ENCODE measurements at places on chromosomes 12 and 14.

DNA sequence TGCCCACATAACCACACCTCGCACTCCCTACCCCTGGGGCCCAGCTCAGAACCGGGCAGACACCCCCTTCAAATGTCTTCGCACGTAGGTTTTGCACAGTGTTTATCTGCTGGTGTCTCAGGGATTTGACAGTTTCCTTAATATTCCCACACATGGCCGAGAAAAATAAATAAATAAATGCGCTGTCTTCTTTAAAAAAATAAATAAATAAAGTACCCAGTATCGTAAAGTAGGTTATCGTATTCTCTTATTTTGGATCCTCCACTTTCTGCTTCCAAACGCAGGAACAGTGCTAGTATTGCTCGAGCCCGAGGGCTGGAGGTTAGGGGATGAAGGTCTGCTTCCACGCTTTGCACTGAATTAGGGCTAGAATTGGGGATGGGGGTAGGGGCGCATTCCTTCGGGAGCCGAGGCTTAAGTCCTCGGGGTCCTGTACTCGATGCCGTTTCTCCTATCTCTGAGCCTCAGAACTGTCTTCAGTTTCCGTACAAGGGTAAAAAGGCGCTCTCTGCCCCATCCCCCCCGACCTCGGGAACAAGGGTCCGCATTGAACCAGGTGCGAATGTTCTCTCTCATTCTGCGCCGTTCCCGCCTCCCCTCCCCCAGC, 710 bp upstream of the FOS start:
- peak; percentile 82 for DNase-seq

DNA sequence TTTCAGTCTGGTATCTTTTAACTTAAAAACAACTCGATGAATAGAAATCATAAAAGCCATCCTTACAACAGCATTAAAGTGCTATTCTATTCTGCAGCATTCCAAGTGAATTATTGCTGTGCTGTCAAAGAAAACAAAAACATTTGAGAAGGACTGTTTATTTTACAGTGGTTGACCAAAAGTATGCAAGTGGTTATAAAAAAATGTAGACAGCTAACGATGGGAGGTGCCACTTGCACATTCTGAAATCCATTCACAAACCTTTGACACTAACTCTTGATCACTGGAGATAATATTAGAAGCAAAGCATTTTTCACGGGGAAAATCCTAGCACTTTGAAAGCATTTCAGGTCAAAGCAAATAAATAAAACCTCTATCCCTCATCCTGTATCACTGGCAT, 55.6 kb downstream of the HMGA2 start:
- no peak for DNase-seq

GRCh38 chr14:54974788-54975414, 52.0 kb downstream of the WDHD1 start:
- no peak for DNase-seq

DNA sequence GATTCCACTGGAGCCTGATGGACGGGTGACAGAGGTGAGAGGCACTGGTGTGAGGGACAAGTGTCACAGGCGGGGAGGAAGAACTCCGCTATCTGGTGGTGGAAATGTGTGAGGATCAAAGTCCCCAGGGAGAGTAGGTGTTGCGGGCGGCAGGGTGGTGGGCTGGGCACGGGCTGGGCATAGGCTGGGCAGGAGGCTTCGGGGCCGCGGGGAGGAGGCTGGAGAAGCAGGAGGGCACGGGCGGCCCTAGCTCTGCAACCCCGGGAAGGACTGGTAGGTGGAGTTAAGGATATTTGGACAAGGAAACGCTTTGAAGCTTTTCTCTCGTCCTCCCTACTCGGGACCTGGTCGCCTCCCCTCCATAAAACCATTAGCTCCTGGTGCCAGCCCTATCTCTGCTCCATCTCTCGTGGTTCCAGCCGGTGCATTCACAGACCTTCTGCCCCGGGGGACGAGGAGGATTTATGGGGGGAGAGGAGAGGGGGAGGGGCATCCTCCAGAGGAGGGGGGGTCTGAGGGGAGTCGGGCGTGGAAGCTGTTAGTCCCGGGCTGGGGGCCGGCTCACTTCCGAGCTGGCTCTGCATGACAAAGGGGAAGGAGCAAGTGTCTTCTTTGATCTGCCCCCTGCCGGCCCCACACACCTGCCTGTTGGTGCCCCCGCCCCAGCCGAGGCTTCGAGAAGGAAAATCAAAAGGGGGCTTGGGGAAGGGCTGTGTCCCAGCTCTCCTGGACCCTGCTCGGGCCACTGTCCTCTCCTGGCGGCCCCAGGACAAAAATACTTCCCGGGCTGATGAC, 504 bp downstream of the WNT5B start:
- DNase-seq, result no peak

GRCh38 chr12:103548622-103549601, 38.2 kb upstream of the STAB2 start:
- peak; percentile 87 for DNase-seq

- no peak for DNase-seq
These were observed 20.4 kb upstream of the TMEM179 start for GRCh38 chr14:104624939-104625338.

- DNase-seq, result no peak
These were observed 8.6 kb downstream of the GLIPR1 start for GRCh38 chr12:75489187-75489586.

GRCh38 chr14:68677901-68678300, 115.0 kb downstream of the ZFP36L1 start:
- no peak for DNase-seq

- no peak for DNase-seq
These were observed 15.4 kb downstream of the CLMN start for GRCh38 chr14:95304342-95304741.

DNA sequence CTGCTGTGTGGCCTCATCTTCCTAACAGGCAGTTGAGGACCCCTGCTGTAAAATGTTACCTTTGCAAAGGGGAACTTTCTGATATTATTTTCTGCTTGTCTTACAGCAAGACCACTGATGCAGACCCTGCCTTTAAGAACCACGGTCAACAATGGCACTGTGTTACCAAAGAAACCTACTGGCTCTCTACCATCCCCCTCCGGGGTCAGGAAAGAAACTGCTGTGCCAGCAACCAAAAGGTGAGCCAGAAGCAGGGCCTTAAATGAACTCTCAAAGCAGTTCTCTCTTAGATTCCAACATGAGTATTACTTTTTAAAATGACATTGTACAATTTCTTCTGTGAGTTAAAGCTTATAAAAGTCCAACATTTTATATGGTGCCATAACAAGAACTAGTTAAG, 72.2 kb downstream of the EML1 start:
- no peak for DNase-seq

DNA sequence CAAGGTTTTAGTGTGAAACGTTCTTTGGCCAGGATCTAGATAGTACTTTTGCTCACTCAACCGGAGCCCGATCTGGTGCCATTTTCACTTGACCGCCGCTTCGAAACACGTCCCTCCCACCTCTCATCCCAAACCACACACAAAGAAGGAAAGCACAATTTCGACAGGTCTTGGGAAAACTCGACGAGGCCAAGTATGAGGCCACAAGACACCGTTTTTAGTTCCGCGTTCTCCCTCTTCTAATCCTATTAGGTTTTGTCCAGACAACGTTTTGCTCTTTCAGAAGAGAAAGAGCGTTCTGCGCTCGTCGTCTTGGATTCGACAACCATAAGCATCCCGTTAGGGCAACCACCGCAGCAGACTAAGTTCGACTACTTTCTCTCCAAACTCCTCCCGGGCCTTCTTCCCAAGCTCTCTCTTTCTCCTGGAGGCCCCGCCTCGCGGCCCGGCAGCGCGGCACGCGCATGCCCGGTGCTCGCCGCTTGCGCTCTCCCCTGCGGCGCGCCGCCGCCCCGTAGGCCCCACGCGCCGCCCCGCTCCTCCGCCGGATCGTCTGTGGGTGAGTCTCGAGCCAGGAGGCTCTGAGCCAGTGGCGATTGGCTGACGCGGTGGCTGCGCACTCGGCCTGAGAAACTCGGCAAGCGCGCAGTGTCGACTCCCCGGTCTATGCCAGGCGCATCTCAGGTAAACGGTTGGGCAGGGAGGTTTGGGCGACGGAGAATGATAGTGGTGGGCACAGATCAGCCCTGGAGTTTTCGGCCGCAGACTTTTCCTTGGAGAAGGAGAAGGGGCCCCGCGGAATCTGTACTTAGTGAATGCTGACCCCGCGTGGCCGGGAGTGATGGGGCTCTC, at the start of gene MIPOL1:
TSS of gene MIPOL1 (plus strand) at position 517 of the 852 bp plus-strand sequence. CDS start 49,952 bp downstream, outside the sequence.
- DNase-seq, result peak; percentile 90

GRCh38 chr12:66132408-66132807, 1.9 kb upstream of the LLPH start:
- DNase-seq, result no peak

GRCh38 chr14:85599939-85600338, 70.0 kb downstream of the FLRT2 start:
- DNase-seq, result no peak

- DNase-seq, result no peak
These were observed 1244.9 kb upstream of the SEL1L start for GRCh38 chr14:82778601-82779000.

DNA sequence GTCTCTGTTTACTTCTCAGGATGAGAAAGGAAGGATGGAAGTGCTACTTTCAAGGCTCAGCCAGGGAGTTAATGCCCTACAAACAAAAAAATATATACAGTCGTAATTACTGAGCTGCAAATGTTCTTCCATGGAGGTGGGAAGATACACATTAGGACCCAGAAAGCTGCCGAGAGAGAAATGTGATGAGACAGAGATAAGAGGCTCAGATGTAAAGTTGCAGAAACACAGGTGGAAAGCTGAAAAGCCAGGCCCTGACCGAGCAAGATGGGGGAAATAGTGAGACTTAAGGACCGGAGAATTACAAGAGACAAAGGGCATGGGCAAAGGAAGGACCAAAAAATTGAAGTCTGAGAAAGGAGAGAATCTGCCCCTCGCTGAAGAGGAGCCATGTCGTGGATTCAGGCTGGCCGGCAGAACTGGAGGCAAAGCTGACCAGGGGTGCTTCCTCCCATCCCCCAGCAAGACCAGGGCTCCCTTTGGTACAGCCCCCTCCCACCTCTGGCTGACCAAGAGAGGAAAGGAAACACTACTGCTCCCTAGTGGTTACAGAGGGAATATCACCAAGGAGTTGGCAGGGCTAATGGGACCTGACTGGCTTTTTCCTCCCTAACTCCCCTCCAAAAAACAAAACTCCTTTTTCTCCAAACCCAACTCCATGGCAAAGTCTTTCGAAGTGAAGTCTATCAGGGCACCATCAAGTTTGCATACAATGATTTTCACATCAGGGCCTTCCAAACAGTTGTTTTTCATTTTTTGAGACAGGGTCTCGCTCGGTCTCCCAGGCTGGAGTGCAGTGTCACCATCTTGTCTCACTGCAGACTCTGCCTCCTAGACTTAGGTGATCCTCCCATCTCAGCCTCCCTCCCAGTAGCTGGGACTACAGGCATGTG, 12.1 kb downstream of the ZFHX2 start:
- peak; percentile 56 for DNase-seq

- no peak for DNase-seq
These were observed 109.7 kb downstream of the GPATCH2L start for GRCh38 chr14:76261371-76261811.

DNA sequence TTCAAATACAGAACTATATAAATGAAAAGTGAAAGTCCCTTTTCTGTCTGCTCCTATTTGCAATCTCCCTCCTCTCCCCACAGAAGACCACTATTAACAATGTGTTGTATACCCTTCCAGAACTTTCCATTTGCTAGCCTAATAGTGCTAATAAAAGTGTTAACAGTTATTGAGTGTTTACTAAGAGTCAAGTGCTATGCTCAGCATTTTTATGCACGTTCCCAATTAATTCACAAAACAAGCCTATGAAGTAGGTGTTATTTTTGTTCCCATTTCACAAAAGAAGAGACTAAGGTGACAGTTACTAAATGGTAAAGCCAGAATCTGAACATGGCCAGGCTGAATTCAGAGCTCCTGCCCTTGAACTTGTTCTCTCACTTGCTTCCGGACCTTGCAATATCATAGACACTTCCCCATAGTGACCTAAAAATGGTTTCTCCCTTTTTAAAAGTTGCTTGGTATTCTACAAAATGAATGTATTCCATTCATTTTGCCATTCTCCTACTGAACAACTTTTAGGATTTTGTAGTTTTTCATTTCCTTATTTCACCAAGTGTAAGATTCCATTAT, 1.6 kb upstream of the PRKAB1 start:
- no peak for DNase-seq

DNA sequence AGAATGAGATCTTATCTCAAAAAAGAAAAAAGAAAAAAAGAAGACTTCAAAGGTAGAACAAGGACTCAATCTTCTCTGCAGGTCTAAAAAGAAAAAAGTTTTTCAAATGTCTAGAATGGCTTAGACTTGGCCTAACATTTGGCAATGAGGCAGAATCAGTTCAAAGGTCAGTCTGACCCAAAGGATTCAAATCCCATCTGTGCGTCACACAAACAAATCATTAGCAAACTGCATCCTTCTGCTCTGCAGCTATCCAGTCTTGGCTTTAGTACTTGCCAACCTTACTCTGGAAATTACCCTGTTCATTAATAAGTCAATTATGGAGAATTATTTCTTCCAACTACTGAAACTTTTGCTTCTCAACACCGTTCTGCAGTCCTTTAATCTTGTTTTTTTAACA, 3.1 kb downstream of the YAF2 start:
- no peak for DNase-seq

DNA sequence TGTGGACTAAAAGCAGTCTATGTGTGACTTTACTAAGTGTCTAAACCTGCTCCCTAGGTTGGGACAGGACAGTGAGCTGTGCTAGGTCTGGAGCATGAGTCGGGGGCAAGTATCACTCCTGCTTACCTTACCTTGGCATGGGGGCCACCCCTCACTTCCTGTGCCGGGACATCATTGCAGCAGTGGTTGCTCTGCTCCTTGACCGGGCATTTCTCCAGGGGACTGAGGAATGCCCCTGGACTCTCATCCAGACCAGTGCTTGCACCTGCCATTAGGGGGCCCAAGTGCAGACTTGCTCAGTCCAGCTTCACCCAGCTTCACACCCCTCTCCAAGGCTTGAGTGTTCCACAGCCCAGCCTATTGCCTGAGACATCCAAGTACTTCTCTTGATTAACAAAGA, 84.7 kb upstream of the NELL2 start:
- no peak for DNase-seq

- peak; percentile 21 for DNase-seq
These were observed 644 bp downstream of the NAB2 start for GRCh38 chr12:57089271-57090245.

- no peak for DNase-seq
These were observed 94.2 kb downstream of the LLPH start for GRCh38 chr12:66036317-66036716.

All from NCI-H510A treated with DMSO at 0.1 percent for 48 hours (cell line).